ENCODE measurements at places on chromosomes 6 and 20.

GRCh38 chr6:16985513-16986284 is 116.2 kb upstream of the STMND1 start:
- no peak for DNase-seq

- no peak for DNase-seq
Measured at GRCh38 chr6:57019434-57019833, 27.1 kb upstream of the KIAA1586 start.

DNA sequence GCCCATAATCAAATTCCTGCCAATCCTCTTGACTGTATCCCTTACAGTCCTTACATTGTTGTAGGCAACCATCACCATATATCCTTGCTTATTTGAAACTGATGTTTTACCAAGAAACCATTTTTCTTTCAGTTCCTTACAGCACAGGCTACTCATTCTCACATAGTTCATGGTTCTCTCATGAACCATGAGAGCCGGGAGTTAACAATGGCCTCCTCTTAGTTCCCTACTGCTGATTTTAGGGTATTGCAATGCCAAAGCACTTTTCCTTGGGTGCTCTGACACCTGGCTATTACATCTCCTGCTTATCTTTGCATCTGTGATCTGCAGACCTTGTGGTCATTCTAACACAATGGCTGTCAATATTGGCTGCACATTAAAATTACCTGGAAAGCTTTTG is 133.4 kb downstream of the MYB start:
- DNase-seq = peak; percentile 14

- no peak for DNase-seq
Measured at GRCh38 chr20:62355516-62355877, 11.6 kb downstream of the LAMA5 start.

GRCh38 chr6:7155871-7156579 is 48.3 kb downstream of the RREB1 start:
- DNase-seq = peak; percentile 19
